NCI-H748 treated with DMSO at 0.1 percent for 48 hours (cell line): ENCODE measurements at places on chromosomes 16 and 17.

DNA sequence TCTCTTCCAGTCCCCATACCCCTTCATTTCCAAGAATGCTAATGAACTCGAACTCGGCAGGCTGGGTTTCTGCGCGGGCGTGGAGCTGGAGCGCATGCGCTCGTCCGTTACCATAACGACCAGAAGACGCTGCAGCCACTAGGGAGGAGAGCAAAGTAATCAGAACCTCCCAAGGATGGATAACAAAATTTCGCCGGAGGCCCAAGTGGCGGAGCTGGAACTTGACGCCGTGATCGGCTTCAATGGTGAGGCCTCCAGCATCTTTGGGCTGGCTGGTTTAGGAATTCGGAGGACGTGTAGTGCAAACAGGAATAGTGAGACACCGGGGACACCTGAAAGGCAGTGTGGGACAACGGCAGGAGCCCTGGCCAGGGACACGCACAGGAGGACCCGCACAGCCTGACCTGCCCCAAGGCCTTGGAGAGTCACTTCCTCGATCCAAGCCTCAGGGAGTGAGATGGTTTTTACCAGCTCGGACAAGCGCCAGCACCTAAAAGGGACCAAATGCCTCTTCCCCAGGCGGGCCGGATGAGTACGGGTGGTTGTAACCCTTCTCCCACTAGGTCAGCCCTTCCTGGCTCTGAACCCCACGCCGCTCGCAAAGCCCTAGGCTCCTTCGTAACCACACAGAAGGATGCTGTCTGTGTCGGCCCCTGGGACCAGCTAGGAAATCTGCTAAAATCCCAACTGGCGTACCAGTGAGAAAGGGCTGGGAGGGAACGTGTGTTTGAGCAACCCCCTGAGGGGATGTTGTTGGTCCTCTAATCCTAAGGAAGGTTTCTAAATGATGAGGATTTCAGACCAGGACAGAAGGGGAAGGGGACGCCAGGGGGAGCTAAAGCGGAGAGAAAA is at the start of gene CFAP52:
Gene CFAP52, plus strand, starts transcription at position 122 of the 852 bp plus-strand sequence. Its CDS starts 54 bp downstream, at position 176.
- DNase-seq = peak; percentile 78

GRCh38 chr17:82213251-82214011 is 789 bp upstream of the CCDC57 start:
- peak; percentile 19 for DNase-seq

DNA sequence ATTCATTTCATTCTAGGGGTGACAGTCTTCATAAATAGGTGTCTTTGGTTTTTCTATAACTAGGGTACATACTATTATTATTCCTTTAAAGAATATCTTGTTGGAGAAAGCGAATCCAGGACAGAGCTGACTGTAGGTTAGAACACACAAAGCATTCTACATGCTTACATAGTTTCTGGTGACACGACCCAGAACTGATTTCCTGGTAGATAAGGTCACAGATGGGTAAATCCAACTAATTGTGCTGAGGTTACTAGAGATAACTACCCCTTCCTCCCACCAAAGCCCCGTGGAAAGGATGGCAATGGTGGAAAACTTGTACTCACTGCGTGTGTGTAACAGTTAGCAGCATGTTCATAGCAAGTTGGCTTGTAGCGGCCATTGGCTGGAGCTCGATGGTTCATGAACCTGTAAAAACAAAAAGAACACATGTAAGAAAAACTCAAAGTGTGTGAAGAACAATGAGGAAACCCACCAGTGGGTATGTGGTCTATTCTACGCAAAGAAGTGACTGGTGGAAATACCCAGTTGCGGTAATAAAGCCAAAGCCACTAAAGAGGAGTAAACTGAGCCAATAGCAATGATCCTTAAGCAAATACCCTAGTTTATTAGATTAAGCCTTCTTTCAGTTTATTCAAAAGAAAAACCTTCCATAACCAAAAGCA is 7.7 kb downstream of the MMD start:
- no peak for DNase-seq

DNA sequence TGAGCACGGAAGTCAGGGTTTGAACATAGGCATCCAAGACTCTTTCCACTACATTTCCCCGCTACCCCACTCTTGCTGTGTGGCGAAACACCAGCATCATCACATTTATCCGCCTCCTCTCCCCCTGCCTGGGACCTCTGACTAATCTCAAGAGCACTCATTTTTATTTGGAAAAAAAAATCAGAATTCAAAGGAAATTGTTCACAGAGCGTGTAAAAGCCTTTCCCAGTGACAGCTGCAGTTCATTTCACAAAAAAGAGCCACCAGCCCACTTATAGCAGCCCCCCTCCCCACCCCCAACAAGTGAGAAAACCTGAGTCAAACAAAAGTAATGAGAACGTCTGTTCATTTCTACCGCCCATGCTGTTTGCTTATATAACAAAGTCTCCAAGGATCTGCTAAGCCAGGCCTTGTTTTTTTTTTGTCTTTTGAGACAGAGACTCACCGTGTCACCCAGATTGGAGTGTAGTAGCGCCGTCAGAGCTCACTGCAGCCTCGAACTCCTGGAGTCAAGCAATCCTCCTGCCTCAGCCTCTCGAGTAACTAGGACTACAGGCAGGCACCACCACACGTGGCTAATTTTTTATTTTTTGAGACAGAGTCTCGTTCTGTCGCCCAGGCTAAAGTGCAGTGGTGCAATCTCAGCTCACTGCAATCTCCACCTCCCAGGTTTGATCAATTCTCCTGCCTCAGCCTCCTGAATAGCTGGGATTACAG is 48.3 kb upstream of the HAPSTR1 start:
- DNase-seq = no peak

GRCh38 chr17:58381124-58382035 is 29.4 kb upstream of the SUPT4H1 start:
- no peak for DNase-seq

DNA sequence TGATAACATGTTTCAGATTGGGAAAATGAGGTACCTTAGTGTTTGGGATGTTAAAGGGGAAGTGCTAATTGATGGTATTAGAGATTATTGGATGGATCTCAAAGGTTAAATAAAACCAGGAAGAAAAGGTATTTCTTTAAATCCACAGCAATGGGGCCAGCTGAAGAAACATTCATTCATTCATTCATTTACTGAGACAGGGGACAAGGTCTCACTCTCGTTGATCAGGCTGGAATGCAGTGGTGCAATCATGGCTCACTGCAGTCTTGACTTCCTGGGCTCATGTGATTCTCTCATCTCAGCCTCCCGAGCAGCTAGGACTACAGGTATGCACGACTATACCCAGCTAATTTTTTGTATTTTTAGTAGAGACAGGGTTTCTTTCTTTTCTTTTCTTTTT is 19.8 kb downstream of the EARS2 start:
- DNase-seq = no peak

GRCh38 chr17:33499040-33499439 is 205.9 kb upstream of the ASIC2 start:
- DNase-seq = no peak

- DNase-seq = no peak
Measured at GRCh38 chr16:22144520-22144919, 17.8 kb upstream of the SDR42E2 start.

DNA sequence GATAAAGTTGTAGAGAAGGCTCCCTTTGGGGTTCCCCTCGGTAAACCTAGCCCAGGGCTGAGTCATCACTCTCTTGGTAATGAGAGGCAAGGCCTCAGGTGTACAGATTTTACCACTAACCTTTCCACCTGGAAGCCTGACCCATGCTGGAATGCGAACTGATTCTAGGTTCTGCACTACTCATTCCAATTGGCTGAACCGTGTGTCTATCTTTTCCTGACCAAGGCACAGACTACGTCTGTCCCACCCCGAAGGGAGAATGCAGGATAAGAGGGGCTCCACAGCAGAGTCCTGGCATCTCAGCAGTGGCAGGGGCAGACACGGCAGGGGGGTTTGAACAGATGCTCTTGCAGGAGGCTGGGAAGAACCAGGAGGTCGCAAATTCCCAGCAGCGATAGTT is 65.4 kb upstream of the B4GALNT2 start:
- no peak for DNase-seq

- no peak for DNase-seq
Measured at GRCh38 chr17:36185416-36185815, 9.0 kb upstream of the TBC1D3B start.

GRCh38 chr16:57526498-57526897 is 9.9 kb downstream of the CCDC102A start:
- no peak for DNase-seq

GRCh38 chr16:30040221-30040620 is 9.2 kb upstream of the TLCD3B start:
- no peak for DNase-seq

GRCh38 chr17:8935191-8935590 is 30.3 kb downstream of the PIK3R5 start:
- DNase-seq = no peak
